Stimulated activated CD4-positive, alpha-beta T cell treated with anti-CD3 and anti-CD28 coated beads, Interleukin-15, amount 100 ng/mL, for 48 hours (primary cell): ENCODE measurements at places on chromosomes 2 and 18.

- DNase-seq: peak; percentile 18
Measured at GRCh38 chr2:21317131-21317530, 193.4 kb downstream of the TDRD15 start.

DNA sequence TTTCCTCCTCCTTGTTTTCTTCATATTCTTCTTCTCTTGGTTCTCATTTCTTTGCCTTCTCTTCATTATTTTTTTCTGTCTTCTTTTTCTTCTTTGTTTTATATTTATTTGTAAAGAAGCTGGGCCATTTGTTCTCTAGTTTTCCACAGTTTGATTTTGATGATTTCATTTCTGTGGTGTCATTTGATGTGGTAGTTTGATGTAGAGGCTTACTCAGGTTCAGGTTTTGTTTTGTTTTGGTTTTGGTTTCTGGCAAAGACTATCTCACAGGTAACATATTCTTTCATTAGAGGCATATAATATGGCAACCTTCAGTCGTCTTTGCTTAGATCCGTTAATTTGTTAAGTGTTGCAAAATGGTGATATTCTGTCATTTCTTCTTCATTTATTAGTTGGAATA, 75.3 kb downstream of the BABAM2 start:
- DNase-seq: no peak

DNA sequence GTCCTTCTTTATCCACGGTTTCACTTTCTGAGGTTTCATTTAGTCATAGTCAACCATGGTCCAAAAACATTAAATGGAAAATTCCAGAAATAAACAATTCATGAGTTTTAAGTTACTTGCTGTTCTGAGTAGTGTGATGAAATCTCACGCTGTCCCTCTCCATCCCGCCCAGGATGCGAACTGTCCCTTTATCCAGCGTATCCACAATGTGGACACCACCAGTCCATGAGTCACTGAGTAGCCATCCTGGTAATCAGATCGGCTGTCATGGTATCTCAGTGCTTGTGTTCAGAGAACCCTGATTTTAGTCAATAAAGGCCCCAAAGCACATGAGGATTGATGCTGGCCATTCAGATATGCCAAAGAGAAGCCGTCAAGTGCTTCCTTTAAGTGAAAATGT, 3.7 kb downstream of the SP140L start:
- DNase-seq: no peak

DNA sequence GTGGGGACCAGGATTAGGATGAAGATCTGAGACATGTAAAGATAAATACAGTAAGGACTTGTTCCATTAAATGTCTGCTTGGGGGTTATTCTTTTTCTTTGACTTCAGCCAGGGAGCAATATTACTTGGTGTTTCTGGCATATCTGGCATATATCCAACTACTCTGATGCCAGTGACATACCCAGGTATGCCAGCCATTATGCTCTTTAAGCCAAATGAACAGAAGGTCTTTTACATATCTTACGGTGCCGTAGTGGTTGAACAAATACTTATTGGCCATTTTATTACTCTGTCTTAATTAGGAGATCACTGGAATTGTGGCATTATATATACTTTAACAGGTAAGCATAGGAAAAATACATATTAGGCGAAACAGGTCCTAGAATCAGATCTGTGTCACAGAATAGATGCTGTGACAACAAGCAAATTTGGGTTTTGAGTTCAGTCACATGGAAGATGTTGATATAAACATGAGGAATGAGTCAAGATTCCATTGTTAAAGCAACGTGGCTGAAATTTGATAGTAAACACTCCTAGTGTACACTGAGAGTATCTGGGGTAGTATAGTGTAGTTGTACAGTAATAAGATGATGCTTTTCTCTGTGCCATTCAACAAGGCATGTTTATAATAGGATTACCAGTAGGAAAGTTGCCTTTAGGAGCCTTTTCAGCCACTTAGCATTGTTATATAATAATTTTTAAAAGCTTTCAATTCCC, 62.6 kb downstream of the KCTD18 start:
- DNase-seq: no peak

- DNase-seq: no peak
Measured at GRCh38 chr2:208046686-208047085, 21.4 kb upstream of the PLEKHM3 start.

- no peak for DNase-seq
Measured at GRCh38 chr2:199973703-199974102, 18.3 kb downstream of the MAIP1 start.

DNA sequence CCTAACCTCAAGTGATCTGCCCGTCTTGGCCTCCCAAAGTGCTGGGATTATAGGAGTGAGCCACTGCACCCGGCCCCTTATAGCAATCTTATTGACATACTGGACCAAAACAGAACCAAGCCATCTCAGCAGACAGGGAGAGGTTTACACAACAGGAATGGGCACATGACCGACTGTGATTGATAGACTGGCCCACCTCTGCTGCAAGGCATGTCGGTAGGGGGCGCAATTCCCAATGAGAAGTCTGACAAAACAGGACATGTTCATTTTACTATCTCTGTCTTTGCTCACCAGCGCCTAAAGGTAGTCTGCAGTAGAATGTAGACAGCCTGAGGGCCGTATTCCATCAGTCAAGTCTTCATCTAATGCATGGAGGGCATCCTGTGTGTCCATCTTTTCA, 2.0 kb downstream of the LYPD6B start:
- DNase-seq: peak; percentile 18

GRCh38 chr2:43013821-43014345, 212.5 kb downstream of the ZFP36L2 start:
- DNase-seq: no peak

DNA sequence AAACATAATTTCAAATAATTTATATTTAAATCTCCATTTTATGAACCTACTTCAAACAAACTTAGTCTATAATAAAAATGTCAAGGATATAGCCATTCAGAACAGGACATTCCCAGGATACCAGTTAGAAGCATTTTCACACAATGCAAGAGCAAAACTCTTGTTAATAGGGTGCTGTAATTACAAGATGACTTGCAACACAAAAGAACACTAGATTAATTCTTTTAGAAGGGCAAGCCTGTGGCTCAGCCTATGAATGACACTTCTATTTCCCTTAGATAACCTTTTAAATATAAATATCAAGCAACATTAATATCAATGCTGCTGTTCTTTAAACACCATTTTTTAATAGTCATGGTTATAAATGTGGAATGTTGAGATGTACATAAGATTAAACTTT, 157.9 kb upstream of the SCN7A start:
- no peak for DNase-seq

GRCh38 chr2:239756790-239757760, 268.1 kb downstream of the NDUFA10 start:
- DNase-seq: no peak

DNA sequence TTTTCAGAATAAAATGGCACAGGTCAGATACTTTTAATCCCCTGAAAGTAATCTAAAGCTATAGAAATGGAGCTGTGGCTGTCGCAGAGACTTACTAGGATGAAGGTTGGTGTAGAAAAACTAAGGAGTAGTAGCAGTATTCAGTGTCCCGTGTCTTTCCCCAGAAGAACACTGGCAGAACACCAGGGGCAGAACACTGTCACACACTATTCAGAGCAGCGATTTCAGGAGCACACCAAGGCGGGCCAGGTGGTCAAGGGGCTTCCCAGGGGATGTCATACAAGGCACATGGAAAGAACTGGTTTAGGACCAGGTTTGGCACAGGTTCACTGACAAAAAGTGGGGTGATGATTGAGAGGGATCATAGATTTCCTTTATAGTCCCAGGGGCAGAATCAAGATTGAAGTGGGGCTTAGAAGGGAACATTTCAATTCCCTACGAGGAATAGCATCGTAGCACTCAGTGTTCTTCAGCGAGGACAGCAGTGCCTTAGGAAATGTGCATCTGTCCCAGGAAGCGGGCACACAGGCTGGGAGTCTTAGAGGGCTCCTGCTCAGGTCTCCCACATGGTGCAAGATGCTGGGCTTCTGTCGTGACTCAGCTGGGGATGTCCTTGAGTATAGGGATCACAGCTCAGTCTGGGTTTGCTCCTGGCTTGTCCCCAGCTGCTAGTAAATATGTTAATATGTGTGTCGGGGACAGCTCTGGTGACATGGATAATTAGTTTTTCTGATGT, 22.6 kb downstream of the BCL2L11 start:
- DNase-seq: no peak

GRCh38 chr2:58407487-58407886, 166.4 kb upstream of the FANCL start:
- DNase-seq: no peak

GRCh38 chr2:240995041-240996021, 3.1 kb upstream of the SNED1 start:
- no peak for DNase-seq

DNA sequence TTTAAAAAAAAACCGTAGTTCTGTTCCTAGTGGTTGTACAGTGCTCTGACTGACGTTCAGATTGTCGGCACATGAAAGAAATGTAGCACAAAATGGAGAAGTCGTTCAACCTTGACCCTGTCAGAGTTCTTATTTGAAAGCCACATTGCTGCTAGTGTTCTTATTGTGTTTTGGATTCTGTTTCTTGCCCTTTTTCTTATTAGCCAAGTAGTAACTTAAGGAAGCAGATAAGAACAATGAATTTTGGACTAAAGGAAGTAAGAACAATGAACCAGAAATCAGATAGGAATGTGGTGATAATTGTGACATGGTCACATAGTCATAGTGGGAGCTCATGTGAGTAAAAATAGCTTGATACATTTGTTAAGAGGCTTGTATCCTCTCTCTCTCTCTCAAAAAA, 45.9 kb downstream of the RPIA start:
- no peak for DNase-seq

- no peak for DNase-seq
Measured at GRCh38 chr2:111246620-111247061, 125.9 kb downstream of the BCL2L11 start.

DNA sequence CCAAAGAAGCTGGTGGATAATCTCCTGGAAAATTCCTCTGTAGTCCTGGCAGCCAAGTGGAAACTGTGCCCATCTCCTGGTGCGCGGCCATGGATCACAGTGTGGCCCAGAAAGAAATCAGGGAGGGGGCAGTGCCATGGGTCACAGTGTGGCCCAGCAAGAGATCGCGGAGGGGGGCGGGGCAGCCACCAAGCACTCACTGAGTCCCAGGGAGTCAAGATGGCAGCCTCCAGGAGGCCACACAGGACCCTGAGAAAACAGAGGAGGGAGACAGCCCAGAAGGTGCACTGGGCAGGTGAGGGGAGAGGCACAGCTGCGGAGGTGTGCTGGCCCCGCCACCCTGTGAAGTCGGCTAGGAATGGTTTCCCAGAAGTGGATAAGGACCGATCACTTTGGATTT, 8.1 kb upstream of the ATP6V1B1 start:
- no peak for DNase-seq

GRCh38 chr2:207110310-207110709, 55.4 kb downstream of the KLF7 start:
- DNase-seq: no peak

DNA sequence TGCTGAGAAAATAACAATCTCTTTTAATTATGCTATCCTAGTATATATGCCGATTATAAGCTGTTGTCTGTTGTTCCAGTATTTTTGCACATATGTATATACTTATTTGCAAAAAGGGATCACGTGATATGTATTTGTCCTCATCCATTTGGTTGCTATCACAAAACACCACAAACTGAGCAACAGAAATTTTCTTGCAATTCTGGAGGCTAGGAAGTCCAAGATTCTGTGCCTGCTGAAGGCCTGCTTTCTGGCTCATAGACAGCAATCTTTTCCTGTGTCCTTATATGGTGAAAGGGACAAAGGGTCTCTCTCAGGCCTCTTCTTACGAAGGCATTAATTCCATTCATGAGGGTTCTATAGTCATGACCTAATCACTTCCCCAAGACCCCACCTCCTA, 186.5 kb downstream of the LPIN1 start:
- DNase-seq: no peak

DNA sequence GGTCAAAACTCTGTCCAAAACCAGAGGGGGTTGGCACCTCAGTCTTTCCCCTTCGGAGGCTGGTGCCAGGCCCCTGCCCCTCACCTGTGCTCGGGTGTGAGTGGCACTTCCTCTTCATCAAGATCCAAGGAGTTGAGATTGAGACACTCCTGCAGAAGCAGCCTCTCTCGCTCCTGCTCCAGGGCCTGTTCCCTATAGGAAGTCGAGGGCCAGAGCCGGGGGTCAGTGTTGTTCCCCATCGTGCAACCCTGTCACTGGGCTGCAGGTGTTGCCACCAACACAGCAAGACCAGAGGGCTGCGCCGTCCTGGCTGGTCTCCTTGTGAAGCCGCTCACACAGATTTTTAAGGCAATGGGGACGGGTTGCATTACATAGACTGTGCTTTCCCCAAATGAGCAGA, 18.9 kb downstream of the FAM178B start:
- DNase-seq: no peak

DNA sequence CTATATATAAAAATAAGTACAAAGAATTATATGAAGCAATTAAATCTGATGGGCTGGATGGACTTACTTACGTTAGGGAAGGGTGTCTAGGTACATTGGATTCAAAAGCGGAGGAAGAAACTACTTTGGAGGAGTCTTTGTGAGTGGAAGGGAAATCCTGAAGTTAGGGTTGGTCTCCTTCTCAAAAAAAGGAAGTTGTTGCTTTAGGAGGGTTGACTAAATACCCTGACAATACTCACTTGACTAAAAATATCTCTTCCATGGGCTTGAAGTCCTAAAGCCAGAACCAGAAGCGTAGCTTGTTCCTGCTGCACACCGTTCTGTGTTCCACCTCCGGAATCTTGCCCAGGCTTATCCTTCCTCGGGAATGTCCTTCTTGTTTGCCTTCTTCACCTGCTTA, 143.3 kb upstream of the ZEB2 start:
- DNase-seq: no peak

DNA sequence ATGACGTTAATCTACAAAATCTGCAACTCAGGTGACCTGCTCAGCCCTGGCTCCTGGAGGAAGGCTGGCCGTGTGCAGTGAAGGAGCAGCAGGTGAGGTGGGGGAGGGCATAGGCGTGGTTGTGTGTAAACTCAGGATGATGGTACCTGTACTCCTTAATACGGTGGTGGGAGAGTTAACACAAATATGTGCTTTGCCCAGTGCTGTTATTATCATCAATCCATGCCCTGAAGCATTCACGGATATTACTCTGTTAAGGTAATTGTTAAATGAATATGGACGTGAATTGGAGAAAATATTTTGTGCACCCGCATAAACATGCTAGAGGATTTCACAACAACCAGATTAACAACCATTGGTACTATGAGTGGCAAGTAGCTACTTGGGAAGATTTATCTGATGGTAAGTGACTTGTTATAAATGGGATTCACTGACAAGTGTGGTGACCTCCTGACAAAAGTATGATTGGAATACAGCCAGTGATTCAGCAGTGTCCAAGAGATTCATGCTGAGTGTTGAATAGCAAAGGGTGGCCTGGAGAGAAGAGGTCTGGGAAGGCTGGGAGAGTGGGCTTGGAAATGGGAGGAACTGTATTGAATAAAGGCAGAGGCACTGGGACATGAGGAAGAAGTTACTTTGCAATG, 194.1 kb downstream of the TPGS2 start:
- DNase-seq: no peak

- no peak for DNase-seq
Measured at GRCh38 chr18:38923540-38923939, 1357.9 kb upstream of the CELF4 start.

GRCh38 chr2:235283246-235283645, 210.6 kb upstream of the AGAP1 start:
- DNase-seq: no peak
